Activated CD8-positive, alpha-beta memory T cell treated with anti-CD3 and anti-CD28 coated beads, Interleukin-2, amount 10 ng/mL, durations not matched to agents 7 days and 5 days (primary cell): ENCODE measurements at places on chromosomes 7 and 10. TPM values are rescaled to one million over a fixed set of nuclear protein-coding genes. Genes with fewer than 3 reads are reported as not detected.

GRCh38 chr7:73817121-73817520 is 13.7 kb upstream of the CLDN4 start:
- no peak for DNase-seq

DNA sequence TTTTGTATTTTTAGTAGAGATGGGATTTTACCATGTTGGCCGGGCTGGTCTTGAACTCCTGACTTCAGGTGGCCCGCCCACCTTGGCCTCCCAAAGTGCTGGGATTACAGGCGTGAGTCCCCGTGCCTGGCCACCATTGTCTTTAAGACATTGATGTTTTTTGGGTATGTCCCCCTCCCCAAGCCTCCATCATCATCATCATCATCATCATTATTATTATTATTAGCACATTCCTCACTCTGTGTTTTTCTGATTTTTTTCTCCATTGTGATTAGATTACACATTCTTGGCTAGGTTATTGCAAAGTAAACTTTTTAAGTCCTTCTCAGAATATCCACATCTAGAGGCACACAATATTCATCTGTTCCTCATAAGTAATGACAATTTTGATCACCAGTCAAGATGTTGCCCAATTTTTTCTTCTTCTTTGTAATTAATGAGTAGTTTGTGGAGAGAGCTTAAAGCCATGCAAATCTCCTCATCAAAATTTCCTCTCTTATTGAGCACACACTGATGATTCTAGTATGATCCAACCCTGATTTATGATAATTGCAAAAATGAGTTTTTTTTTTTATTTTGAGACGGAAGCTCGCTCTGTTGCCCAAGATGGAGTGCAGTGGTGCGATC is 47.5 kb downstream of the EPC1 start:
- DNase-seq: no peak

DNA sequence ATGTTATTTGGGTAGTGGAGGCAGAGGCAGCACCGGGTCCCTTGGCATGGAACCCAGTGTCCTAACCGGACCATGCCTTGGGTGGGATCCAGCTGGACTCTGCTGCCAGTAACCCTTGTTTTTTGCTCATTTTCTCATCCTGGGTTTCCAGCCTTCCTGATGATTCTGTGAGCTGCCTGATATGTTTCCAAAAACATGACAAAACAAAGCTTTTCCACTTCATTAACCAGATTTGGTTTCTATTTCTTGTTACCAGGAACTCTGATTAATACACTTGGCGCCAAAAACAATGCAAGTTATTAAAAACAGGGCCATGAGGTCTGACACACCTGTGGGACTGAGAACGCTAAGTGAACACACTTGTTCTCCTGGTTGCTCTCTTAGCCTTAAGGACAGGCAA is 32.8 kb upstream of the DLG5 start:
- no peak for DNase-seq

DNA sequence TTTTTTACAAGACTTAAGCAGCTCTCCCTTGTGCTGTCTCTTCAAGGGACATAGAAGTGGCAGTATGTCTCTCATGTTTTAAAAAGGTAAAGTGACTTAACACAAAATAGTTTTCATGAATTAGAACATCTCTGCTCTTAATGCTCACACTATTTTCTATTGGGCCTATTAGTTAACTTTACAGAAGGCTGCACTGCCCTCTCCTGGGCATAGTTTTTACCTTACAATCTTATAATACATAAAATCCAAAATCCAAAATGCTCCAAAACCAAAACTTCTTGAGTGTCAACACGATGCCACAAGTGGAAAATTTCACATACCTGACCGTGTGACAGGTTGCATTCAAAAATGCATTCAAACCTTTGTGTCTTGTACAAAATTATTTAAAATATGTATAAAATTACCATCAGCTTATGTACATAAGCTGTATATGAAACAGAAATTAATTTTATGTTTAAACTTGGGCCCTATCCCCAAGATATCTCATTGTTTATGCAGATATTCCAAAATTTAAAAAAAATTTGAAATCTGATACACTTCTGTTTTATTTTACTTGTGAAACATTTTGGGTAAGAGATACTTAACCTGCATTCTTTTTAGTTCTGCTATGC is 25.8 kb downstream of the TES start:
- peak; percentile 65 for DNase-seq

GRCh38 chr7:98399890-98400541 is 874 bp downstream of the BAIAP2L1 start:
- DNase-seq: no peak

DNA sequence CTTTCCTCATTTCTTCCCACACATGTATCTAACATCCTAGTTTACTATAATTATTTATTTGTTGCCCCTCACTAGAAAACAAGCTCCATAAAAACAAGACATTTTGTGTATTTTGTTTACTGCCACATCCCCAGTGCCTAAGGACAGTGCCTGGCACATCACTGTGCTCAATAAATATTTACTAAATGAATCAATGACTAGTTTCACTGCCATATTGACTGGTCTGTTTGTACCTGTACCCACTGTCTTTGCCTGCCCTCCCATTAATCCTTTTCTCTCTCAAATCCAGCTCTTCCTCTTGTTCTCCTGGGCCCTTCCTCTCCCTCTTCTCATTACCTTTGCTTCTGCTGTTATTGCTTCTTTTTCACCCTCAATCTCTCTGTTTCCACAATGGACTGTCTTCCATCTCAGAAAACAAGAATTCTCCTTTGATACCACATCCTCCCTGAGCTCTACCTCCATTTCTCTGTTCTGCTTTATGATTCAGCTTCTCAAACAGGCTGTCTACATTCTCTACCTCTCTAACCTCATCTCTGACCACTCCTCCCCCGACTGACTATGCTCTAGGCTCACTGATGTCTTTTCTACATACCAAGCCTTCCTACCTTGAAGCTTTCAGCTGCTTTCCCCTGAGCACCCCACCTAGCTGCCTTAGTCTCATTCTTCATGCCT is 8.3 kb upstream of the FAM133B start:
- no peak for DNase-seq

- DNase-seq: no peak
Measured at GRCh38 chr7:75033826-75034225, 39.8 kb downstream of the RCC1L start.

DNA sequence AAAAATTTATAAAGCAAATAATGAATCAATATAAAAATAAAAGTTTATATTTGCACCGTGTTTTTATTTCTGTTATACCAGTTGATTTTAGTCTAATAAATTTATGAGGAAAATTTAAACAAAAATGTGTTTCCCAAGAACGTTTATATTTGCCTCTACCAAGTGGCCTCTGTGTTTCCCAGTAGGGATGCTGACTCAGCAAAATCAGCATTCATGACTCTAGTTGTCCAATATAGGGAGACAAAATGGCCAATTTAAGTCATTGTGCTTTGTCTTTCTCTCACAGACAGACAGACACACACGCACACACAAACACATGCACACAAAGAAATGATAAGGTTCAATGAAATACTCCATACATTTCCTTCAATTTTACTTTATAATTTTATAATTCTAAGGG is 942.5 kb upstream of the ZWINT start:
- no peak for DNase-seq

DNA sequence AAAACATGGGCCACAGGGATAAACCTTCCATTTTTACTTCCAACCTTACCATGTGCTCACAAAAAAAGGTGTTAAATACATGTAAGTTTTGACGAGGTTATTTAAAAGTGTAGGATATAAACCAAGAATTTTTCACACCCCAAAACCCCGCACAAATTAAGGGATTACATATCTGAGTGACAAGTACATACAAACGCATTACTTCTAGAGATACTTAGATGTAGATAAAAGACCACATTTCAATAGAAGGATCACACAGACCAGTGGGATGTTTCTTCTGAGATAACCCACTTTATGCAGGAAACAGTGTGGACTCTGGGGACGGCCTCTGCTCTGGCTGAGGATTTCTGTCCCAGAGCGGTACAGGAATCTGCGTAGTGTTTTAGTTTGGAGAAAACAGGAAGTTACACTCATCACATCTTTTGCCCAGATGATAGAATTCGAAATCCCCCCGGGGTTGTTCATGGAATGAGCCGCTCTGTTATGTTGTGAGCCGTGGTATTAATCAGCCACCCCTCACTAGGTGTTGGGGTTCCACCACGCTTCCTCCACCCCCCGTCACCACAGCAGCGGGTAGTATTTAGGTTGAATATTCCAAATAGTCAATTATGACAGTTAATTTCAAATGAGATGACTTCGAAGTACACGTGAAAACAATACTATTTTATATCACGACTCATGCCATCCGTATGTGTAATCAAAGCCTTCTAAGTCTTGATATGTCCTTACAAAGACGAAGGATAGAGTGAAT is 1.3 kb upstream of the CUL1 start:
- DNase-seq: peak; percentile 59

DNA sequence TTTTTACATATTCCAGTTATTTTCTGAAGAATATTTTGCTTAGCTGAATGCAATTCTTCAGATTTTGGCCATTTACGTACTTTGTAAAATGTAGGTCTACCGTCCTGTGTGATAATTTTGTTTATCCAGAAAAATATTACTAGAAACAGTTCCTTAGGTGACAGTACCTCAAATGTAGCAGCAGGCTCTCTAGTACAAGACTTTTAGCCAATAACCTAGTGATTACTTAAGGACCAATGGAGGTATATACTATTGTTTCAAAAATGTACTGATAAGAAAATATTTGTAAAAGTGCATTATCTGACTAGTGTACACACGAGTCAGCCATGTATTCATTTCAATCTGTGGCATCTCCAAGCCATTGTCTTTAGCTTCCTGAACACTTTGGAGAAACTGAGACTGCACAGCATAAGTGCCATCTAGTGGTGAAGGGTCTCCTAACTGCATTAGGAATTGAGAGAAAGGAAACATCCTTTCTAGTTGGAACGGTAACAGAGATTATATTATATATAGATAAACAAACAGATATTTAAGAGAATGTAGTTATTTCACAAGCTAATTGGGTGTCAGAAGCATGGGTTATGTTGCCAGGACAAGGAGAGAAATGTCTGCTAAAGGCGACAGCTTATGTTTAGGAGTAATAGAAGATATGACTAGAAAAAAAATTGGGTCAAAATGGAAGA is 23.7 kb downstream of the RTKN2 start:
- peak; percentile 74 for DNase-seq

- no peak for DNase-seq
Measured at GRCh38 chr10:48996-49395, at the start of gene TUBB8. TUBB8 (minus strand) TSS chr10:49296; CDS start chr10:49238, 58 bp downstream.

DNA sequence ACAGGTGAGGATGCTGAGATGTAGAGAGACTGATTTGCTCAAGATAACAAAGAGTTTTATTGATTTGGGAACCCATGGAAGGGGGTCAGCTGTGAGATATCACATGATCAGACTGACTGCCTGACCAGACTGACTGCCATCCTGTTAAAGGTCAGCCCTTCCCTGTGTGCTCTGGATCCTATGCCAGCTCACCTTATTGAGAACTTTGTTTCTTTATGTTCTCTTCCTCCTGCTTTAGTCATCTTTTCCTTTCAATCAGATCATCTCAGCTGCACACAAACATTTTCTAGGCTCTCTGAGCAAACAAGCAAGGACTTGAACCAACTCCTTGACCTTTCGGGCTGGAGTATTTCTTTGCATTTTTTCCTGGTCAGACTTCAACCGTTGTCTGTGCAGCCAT is 50.0 kb upstream of the MTPN start:
- no peak for DNase-seq

DNA sequence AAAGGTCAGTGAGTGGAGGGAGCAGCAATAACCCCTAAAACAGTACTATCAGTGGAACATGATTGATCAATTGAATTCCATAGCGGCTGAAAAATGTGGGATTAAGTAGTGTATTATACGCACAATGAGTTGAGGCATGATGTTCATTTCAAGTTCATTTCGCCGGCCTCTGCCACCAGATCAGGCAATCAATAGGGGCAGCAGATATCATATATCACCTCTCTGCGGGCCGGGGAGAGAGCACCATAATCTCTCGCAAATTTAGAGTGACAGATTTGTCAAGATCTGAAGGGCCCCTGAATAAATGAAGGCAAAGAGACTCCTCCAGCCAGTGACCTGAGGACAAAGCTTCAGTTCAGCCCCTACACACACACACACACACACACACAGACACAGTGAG is 58.5 kb downstream of the PAX2 start:
- DNase-seq: no peak

GRCh38 chr10:81696609-81697388 is 178.2 kb upstream of the NRG3 start:
- DNase-seq: no peak

GRCh38 chr10:11097686-11098085 is 80.0 kb downstream of the CELF2 start:
- no peak for DNase-seq

The TMEM236 gene
- total RNA-seq: 0.12 TPM

The GCK gene
- total RNA-seq: 0.23 TPM

The MSMB gene
- total RNA-seq: not detected

The MCM10 gene
- 75.1 TPM for total RNA-seq

The CCDC3 gene
- total RNA-seq: 0.12 TPM

The STOX1 gene
- 0.29 TPM for total RNA-seq
